ENCODE measurements at places on chromosomes 11 and 22. TPM values are rescaled to one million over a fixed set of nuclear protein-coding genes. Genes with fewer than 3 reads are reported as not detected.

DNA sequence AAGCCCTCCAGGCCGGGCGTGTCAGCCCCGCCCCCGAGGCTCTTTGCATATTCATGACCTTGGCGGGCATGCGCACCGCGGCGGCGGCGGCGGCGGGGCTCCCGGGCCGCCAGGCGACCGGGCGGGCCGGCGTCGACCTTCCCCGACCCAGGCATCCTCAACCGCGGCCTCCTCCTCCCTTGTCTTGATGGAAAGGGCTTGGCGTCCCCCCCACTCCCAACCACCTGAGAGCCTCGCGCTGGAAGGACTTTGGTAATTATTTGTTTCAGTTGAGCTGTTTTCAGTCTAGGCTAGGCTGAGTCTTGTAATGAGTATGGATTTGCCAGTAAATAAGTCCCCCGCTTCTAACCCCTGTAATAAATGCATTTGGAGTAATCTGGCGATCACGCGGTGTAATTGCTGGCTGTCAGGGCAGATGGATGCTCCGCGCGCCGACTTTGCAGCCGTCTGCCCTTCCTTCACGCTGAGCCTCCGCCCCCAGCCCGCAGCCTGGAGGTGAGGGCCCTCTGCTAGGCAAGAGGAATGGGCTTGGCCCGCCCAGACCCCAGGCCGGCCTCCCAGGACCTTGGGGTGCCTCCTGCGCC, 25.2 kb downstream of the FLRT1 start:
- no peak overlapping the region for H3K27ac ChIP-seq

GRCh38 chr11:43802509-43802908, 78.1 kb upstream of the ALKBH3 start:
- no peaks in the 10 kb centered on the region for H3K27me3 ChIP-seq
- H3K27ac ChIP-seq = no peak overlapping the region
- peaks cover 10% of the 10 kb centered on the region for H3K36me3 ChIP-seq
- no peak overlapping the region for H3K4me3 ChIP-seq

- H3K27me3 ChIP-seq = no peaks in the 10 kb centered on the region
- H3K4me1 ChIP-seq = no peaks in the 10 kb centered on the region
- peaks cover 11% of the 10 kb centered on the region for H3K36me3 ChIP-seq
- no peak overlapping the region for H3K4me3 ChIP-seq
Measured at GRCh38 chr11:12876340-12876739, 132.8 kb upstream of the RASSF10 start.

DNA sequence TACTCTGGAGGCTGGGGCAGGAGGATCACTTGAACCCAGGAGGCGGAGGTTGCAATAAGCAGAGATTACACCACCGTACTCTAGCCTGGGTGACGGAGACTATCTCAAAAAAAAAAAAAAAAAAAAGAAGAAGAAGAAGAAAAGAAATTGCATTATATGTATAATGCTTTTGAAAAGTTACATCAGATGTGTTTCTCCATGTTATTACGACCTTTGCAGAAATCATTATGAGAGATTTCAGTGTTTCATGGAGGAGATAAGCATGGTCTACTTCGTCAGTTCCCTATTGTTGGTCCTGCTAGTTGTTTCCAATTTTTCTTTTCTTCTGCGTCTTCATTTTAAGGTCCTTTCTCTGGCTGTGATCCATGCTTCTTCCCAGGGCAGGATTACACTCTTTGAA, 3.0 kb downstream of the MIAT start:
- DNase-seq = no peak
- H3K4me3 ChIP-seq = no peak overlapping the region
- H3K27me3 ChIP-seq = peaks cover 8% of the 10 kb centered on the region
- H3K4me1 ChIP-seq = peaks cover 3% of the 10 kb centered on the region
- H3K36me3 ChIP-seq = no peaks in the 10 kb centered on the region

DNA sequence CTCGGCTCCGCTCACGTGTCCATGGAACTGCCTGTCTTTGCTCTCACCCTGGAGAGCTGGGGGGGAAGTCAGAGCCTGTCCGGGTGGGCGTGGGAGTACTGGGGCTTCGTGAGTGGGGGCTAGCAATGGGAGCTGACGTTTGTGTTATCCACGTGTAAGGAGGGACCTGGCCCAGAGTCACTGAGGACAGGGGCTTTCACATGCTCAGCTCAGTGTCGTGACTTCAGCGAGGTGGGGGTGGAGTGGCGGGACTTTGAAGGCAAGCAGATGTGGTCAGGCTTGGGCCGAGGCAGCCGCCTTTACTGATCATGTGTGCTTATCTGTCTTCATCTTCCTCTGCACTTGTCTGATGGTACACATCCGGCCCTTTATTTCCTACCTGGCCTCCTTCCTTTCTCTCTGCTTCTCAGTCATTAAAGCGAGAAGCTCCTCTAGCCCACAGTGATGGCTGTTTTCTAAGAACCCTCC, 113.1 kb upstream of the NNMT start:
- H3K36me3 ChIP-seq = peaks cover 4% of the 10 kb centered on the region
- peaks cover 53% of the 10 kb centered on the region for H3K4me1 ChIP-seq
- H3K27ac ChIP-seq = peak overlapping the region; percentile 19
- H3K4me3 ChIP-seq = no peak overlapping the region
- DNase-seq = no peak

DNA sequence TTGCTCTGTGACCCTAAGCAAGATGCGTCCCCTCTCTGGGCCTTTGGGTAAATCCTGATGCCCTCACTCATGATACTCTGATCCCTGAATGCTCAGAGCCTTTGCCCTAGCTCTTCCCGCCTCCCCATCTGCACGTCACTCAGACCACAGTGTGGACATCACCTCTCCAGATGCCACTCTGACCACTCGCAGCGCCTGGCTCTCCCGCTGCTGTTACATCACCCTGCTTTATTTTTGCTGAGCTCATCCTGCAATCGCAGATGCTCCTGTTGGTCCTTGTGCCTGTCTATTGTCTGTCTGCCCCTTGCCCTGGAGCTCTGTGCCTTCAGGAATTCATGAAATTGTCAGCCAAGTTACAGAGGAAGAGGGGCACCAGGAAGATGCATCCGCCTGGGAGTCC, 5.5 kb downstream of the OSM start:
- H3K27me3 ChIP-seq = no peaks in the 10 kb centered on the region
- H3K27ac ChIP-seq = no peak overlapping the region
- no peaks in the 10 kb centered on the region for H3K4me1 ChIP-seq
- DNase-seq = no peak

DNA sequence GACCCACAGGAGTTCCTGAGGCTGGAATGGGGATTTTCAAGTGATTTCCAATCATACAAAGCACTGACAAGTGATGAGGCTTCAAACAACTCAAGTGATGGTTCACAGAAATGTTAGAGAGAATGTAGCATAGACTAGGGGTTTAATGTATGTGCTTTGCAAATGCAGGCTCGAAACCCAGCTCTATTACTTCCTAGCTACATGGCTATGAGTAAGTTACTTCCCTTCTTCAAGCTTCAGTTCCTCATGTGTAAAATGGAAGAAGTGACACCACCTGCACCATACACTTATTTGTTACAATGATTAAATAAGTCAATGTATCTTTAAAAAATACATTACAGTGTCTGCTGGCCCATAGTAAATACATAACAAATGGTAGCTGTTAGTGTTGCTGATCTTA, 139.8 kb downstream of the CCDC81 start:
- no peaks in the 10 kb centered on the region for H3K36me3 ChIP-seq
- H3K27ac ChIP-seq = no peak overlapping the region
- H3K27me3 ChIP-seq = no peaks in the 10 kb centered on the region
- peaks cover 1% of the 10 kb centered on the region for H3K4me1 ChIP-seq
- no peak overlapping the region for H3K4me3 ChIP-seq
- no peak for DNase-seq

DNA sequence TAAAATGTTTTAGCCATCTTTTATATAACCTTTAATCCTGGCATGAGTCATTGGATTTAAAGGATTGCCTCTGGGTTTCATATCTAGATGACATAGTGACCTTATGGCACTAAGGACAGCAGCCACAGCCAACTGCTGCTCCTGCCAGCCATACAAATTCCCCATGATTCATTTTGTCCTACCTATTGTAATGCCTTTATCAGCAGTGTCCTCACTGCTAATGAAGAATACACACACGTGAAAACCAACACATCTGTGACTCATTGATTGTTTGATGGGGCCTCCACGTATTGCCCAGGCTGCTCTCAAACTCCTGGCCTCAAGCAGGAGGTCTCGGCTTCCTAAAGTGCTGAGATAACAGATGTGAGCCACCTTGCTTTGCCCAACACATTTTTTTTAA, 1.8 kb downstream of the LDHAL6A start:
- no peak overlapping the region for H3K4me3 ChIP-seq
- DNase-seq = no peak
- H3K27me3 ChIP-seq = no peaks in the 10 kb centered on the region
- H3K4me1 ChIP-seq = no peaks in the 10 kb centered on the region
- no peaks in the 10 kb centered on the region for H3K36me3 ChIP-seq

DNA sequence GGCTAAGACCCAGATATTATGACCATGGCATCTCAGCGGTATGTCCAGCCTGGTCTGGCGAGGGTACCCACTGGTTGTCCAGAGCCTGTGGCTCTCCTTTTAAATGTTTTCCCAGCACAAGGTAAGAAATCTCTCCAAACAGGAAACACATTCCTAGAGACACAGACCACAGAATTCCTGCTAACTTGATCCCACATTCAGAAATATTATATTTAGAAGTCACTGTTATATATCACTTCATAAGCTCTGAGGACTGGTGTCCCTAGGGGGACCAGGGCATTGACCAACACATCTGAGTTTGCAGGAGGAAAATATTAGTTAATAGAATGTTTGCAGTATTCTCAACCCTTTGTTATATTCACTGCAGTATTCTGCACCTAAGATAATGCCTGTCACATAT, 23.1 kb downstream of the TMPRSS13 start:
- H3K4me1 ChIP-seq = no peaks in the 10 kb centered on the region
- H3K27me3 ChIP-seq = no peaks in the 10 kb centered on the region
- no peak for DNase-seq
- H3K27ac ChIP-seq = no peak overlapping the region
- no peaks in the 10 kb centered on the region for H3K36me3 ChIP-seq
- H3K4me3 ChIP-seq = no peak overlapping the region

- H3K27me3 ChIP-seq = no peaks in the 10 kb centered on the region
- no peak for DNase-seq
- no peak overlapping the region for H3K27ac ChIP-seq
- no peak overlapping the region for H3K4me3 ChIP-seq
- H3K4me1 ChIP-seq = no peaks in the 10 kb centered on the region
- H3K36me3 ChIP-seq = no peaks in the 10 kb centered on the region
Measured at GRCh38 chr11:69209421-69210309, 53.9 kb downstream of the SMIM38 start.

Gene PSMD13
- 56.7 TPM for total RNA-seq

Gene PRRG4
- 6.2 TPM for total RNA-seq

Gene ZNF280B
- 0.84 TPM for total RNA-seq

Gene MMP12
- total RNA-seq = not detected

All from liver (tissue), 10 donors.